ENCODE measurements at places on chromosomes 1 and 21.

DNA sequence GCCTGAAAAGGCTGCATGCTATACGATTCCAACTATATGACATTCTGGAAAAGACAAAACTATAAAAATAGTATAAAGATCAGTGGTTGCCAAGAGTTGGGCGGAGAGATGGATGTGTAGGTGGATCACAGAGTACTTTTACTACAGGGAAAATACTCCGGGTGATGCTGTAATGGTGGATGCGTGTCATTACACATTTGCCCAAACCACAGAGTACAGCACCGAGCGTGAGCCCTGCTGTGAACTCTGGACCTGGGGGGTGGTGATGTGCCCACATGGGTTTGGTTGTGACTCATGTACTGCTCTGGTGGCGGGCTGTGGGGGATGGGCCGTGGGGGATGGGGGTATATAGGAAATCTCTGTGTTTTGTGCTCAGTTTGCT is 162.7 kb upstream of the COL6A1 start:
- peak; percentile 74 for DNase-seq

GRCh38 chr1:5620997-5621396 is 371.2 kb downstream of the NPHP4 start:
- DNase-seq, result no peak

GRCh38 chr1:41530411-41530810 is 45.9 kb upstream of the EDN2 start:
- DNase-seq, result no peak

DNA sequence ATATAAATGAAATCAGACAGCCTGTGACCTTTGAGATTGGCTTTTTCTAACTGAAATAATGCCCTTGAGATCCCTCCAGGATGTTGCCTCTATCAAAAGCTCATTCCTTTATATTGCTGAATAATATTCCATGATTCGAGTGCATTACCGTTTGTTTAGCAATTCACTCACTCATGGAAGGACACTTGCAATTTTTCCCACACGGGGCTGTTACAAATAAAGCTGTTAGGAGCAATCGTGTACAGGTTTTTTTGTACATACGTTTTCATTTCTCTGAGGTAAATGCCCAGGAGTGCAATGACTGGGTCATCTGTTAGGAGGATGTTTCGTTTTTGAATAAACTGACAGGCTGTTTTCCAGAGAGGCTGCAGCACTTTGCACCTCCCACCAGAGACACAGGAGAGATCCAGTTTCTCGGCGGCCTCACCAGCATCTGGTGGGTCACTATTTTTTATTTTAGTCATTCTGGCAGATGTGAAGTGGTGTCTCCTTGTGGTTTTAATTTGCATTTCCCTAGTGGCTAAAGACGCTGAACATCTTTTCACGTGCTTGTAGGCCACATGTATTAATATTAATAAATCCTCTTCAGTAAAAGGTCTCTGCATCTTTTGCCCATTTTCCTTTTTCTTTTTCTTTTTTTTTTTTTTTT is 11.0 kb downstream of the PRDM15 start:
- peak; percentile 54 for DNase-seq

DNA sequence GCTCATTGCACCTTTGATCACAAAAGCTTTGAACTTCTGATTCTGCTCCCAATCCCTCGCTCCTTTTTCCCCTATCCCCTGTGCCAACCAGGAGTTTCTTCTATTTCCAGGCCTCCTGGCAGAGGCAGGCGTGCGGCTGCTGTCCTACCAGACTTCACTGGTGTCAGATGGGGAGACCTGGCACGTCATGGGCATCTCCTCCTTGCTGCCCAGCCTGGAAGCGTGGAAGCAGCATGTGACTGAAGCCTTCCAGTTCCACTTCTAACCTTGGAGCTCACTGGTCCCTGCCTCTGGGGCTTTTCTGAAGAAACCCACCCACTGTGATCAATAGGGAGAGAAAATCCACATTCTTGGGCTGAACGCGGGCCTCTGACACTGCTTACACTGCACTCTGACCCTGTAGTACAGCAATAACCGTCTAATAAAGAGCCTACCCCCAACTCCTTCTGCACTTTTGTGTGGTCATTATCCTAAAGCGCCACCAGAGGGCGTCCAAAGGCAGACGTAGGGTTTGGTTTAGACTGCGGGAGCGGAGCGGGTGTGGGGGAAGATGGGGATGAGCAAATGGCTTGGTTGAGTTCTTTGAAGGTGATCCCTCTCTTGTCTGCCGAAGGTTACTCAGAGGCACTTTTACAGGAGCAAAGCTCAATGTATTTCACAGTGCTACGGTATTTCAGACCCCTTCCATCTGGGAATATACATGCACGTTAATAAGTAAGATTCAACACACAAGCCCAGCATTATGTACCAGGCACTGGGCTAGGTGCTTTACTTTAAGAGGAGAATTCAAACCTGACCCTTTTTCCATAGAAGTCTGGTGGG is 24.7 kb downstream of the HMGCS2 start:
- peak; percentile 83 for DNase-seq

GRCh38 chr1:44655609-44656008 is 18.7 kb downstream of the TMEM53 start:
- DNase-seq, result peak; percentile 59

- DNase-seq, result no peak
These were observed 16.1 kb downstream of the BTG2 start for GRCh38 chr1:203321273-203322052.

All from AG08395 (cell line).